CD4-positive, alpha-beta T cell (primary cell): ENCODE measurements at places on chromosomes 7 and 10.

DNA sequence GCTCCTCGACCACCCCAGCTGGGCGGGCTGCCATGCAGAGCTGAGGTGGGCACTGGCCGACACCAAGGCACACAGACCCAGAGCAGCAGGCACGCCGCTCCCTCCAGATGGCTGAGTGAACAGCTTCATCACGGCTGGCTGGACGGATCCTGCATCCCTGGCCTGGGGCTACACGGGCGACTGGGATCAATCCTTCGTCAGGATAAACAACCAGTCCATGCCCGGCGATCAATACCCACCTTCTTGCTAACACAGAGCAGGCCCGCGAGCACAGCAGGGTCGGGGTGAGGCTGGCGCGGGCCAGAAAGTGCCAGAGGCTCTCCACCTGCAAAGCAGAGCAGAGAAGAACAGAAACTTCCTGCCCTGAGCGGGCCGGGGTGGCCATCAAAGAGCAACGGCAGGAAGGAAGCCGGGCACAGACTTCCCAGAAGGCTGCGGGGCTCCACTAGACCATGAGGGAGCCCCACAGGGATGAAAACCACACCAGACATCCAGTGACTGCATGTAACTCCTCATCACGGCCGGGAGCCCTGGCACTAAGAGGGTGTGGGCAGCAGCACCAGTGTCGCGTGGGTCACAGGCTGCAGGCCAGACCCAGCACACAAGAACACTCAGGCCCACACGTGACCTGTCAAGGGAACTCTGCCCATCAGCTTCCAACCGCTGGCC is 166.4 kb downstream of the MAD1L1 start:
- DNase-seq, result peak; percentile 44

DNA sequence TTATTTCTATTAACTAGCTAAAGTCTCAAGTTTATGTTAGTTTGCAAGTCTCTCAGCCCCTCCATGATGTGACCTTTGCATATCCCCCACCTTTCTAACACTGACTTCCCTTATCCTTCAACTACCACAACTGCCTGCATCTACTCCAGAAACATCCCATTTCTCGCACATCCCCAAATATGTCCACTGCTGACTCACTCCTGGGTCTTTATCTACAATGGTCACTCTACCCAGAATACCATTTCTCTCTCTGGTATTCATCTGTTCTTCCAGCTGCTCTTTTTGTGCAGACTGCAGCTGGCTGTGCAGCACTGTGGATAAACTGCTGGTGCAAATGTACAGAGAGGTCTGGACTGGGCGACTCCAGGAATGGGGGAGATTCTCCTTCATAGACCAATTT is 32.7 kb upstream of the PRSS1 start:
- no peak for DNase-seq

DNA sequence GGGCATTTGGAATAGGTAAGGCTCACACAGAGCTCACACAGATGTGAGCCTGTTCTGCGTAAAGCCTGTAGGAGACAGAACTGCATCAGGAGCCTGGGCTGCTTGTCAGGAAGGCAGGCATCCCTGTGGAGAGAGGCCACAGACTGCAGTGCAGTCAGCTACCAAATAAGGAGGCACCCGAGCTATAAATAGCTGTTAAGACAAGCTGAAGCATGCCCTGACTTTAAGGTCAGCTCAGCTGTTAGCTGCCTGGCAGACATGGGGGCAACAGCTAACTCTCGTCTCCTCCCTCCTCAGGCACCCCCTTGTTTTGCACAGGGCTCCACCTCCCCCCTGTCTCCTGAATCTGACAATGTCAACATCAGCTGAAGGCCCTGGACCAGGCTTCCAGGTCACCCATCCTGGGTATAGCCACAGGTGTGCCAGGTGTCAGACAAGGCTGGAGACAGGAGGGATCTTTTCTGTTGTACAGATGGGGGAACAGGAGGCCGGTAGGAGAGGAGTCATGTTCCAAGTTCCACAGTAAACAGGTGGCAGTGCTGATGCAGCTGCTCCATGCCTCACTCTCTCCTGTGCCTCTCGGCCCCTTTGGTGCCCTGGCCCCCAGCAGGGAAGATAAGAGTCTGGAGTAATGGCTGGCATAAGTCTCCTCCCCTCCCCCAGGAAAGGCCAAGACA is 27.6 kb upstream of the MKRN1 start:
- no peak for DNase-seq

- DNase-seq, result no peak
Measured at GRCh38 chr7:71555758-71556157, 423.8 kb downstream of the GALNT17 start.

GRCh38 chr10:16662923-16663322 is 141.2 kb upstream of the C1QL3 start:
- no peak for DNase-seq

DNA sequence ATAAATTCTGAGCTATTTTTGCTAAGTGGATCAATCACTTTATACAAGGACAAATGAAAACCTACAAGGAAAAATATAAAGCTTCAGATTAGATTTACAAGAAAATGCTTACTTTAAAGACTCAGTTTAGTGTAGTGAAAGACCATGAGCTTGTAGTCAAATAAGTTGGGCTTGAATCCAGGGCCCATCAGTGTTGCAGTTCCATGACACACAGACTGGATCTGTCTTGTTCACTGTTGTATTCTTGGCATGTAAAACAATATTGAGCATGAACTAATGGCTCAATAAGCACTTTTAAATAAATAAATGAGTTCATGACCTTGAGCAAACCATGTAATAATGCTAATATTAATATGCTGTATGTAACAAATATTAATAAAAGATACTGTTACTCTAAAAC is 164.6 kb upstream of the KCND2 start:
- DNase-seq, result no peak

- no peak for DNase-seq
Measured at GRCh38 chr10:59839576-59839975, 66.8 kb downstream of the CCDC6 start.

DNA sequence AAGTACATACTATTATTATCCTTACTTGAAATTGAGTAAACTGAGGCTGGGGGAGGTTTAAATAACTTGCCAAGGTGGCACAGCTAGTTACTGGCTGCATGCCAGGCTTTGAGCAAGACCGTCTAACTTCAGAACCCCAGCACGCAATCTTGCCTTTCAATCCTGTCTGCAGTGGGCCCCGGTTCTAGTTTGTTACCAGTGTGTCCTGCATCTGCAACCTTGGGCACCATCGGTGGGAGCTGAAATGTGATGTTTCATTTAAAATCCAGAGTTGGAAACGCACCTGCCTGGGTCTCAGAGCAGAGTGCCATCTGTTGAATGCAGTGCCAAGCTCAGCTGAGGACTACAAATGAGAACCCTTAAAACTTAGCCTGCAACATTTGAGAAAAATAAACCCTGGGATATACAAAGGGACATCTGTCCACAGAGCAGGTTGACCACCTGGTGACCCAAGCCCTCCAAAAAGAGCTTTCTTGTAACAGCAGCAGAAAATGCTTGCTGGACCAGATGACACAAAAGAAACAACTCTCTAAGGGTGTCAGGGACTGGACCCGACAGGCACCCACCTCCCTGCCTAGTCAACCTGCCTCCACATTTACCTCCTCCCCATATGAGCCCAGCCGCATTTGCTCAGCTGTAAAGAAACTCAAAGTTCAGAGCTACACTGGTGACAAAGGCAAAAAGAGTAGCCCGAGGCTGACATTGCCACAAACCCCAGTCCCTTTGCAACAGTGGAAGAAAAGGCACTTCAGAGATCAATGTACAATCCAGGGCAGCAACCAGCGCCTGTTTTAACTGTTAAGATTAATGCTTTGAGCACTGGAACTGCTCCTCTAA is 1.7 kb downstream of the SH3PXD2A start:
- no peak for DNase-seq

GRCh38 chr7:105234886-105235285 is 153.8 kb downstream of the SRPK2 start:
- no peak for DNase-seq

DNA sequence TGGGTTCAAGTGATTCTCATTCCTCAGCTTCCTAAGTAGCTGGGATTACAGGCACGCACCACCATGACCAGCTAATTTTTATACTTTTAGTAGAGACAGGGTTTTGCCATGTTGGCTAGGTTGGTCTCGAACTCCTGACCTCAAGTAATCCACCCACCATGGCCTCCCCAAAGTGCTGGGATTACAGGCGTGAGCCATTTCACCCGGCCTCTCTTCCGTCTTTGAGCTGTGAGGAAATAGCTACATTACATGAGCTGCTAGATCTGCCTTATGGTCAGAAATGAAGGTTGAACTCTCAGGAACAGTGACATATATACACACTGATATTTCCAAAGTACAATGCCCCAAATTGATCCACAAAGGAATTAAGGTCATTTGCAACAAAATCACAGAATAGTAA is 2.4 kb downstream of the BLVRA start:
- no peak for DNase-seq

DNA sequence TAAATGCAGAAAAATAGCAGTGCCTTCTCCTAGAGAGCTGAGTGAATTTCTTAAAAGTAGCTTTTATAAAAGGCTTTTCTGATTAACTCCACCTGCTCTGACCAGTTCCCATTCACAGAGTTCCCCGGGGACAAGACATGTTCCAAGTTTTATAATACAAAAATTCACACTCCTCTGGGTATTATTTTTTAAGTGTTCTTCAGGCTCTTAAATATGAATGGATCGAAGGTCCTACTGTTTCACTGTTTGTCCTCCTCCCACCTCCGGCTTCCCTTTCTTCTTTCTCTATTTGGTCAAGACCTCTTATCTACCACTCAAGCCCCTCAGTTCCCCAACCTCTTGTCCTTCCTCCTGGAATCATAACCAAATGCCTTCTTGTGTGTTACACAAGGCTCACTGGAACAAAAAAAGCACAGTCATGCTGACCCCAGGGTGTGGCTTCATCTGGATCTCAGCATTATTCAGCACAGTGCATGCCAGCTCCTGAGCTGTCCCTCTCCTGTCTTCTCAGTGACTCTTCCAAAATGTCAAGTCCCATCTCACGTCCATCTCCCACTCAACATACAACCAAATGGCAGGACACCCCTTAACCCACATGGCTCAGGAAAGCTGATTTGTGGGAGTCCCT is 222.4 kb downstream of the SORCS1 start:
- DNase-seq, result no peak

DNA sequence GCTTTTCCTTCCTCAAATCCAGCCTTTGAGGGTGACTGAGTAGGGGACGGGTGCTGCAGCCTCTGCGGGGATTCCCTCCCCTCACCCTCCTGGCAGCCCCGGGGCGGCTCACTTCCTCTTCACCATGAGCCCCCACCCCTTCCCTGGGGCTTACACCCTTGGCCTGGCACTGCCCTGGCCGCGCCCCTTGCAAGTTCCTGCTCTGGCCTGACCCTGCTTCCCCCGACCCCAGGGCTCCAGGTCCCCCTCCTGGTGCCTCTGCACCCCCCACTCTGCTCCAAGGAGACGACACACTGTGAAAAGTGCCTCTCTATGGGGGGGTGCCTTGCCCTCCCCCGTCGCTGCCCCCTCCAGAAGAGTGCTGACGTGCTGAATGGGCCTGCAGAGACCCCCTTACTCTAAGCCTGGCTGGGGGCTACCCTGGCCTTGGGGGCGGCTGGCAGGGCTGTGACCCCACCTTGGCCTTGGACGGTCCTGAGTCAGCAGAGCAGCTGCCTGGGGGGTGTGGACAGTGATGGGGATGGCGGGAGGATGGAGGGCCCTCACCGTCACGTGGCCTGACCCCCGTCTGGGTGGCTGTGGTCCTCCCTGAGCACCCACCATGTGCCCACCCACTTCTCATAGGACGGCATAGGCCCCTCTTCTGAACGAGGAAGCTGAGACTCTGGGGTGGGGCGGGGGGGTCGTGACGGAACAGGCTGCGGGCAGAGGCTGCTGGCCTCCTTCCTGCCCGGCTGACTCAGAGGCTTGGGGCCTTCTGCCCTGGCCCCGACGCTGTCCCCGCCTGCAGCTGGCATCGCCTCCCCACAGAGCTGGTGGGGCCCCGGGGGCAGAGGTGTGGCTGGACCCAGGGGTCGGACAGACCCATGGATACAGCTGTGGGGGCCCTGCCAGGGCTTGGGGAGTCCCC is 9.8 kb downstream of the LFNG start:
- DNase-seq, result peak; percentile 79

GRCh38 chr7:134667899-134668298 is 21.2 kb downstream of the BPGM start:
- no peak for DNase-seq

DNA sequence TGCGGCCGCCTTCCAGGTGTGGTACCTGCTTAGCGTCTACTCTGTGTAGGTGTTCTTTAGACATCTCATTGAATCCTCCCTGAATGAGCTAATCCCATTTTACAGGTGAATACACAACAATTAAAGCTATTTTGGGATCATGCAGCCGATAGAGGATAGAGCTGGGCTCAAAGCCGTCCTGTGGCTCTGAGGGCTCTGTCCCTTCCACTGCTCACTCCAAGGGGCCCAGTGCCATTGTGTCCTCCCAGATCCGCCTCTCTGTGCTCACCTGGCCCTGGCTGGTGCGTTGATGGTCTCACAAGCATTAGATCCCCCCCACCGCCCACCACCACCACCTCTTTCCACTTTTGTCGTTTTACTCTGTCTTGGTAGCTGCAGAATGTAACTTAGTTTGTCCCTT is 13.1 kb downstream of the NPTX2 start:
- DNase-seq, result no peak

GRCh38 chr7:134468475-134468874 is 9.6 kb upstream of the AKR1B1 start:
- DNase-seq, result no peak

GRCh38 chr7:25260862-25261494 is 32.7 kb upstream of the NPVF start:
- peak; percentile 65 for DNase-seq

DNA sequence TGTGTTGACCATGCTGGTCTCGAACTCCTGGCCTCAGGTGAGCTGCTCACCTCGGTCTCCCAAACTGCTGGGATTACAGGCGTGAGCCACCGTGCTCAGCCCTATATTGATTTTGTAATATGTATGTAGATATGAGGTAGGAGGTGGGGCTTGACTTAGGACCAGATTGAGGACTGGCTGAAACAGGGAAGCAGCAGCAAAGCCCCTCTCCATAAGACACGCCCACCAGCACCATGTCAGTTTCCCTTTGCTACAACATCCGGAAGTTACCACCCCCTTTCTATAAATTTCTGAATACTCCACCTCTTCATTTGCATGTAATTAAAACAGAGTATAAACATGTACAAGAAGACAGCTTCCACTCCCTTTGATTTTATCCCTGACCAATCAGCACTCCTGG is 47.9 kb upstream of the MYL10 start:
- DNase-seq, result no peak

- DNase-seq, result peak; percentile 64
Measured at GRCh38 chr10:103244666-103245271, 918 bp upstream of the RPEL1 start.

- DNase-seq, result no peak
Measured at GRCh38 chr7:135964791-135965190, 12.4 kb downstream of the MTPN start.

DNA sequence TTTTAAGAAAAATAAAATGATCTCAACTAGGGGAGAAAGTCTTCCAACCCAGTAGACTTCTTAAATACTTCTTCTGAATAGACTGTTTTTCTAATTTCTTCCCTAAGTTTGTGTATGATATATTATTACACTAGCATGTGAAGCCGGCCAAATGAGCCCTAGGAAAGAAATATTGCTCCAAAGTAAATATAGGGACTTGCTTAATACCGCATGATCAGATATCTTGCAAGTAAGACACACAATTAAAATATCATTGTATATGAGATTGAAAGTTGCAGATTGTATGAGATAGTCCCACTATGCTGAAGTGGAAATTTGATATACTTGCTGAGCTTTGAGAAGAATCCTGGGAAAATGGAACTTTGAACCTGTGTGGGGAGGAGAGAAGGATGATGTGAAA is 225.7 kb downstream of the BAMBI start:
- no peak for DNase-seq
